Thoracic aorta endothelial cell (primary cell): ENCODE measurements at places on chromosomes 5 and 9. TPM values are rescaled to one million over a fixed set of nuclear protein-coding genes. Genes with fewer than 3 reads are reported as not detected.

LHX3 gene
- not detected in 2 replicates for total RNA-seq

TRIM36 gene
- 0.43 and 1.5 TPM in 2 replicates for total RNA-seq

SLC25A2 gene
- total RNA-seq, result 0.27 and 0.50 TPM in 2 replicates

GRAMD2B gene
- total RNA-seq, result 3.4 and 3.5 TPM in 2 replicates

GDA gene
- total RNA-seq, result 0.07 TPM in 1 of 2 replicates, not detected in the other

FOXD4L6 gene
- total RNA-seq, result not detected in 2 replicates

GFI1B gene
- total RNA-seq, result not detected in 2 replicates

NEUROG1 gene
- total RNA-seq, result not detected in 2 replicates

DMRT2 gene
- total RNA-seq, result not detected in 2 replicates

PAEP gene
- total RNA-seq, result not detected in 2 replicates

PCA3 gene
- 2.0 and 2.2 TPM in 2 replicates for total RNA-seq

CCIN gene
- total RNA-seq, result 0.36 and 0.40 TPM in 2 replicates

SPATA31E1 gene
- total RNA-seq, result not detected in 2 replicates

OBP2B gene
- total RNA-seq, result not detected in 2 replicates

SPATA6L gene
- 1.8 and 2.3 TPM in 2 replicates for total RNA-seq

NPDC1 gene
- total RNA-seq, result 39.0 and 47.4 TPM in 2 replicates

DOCK2 gene
- under 0.01 and 0.07 TPM in 2 replicates for total RNA-seq

RANBP3L gene
- not detected in 2 replicates for total RNA-seq

PTGER4 gene
- 94.7 and 114 TPM in 2 replicates for total RNA-seq

FOXD4L3 gene
- total RNA-seq, result 0.27 TPM in 1 of 2 replicates, not detected in the other

RALGDS gene
- 32.0 and 35.2 TPM in 2 replicates for total RNA-seq

CEL gene
- total RNA-seq, result 0.14 and 0.53 TPM in 2 replicates

FREM1 gene
- 0.07 and 0.27 TPM in 2 replicates for total RNA-seq

EIF4E1B gene
- total RNA-seq, result not detected in 2 replicates

CNTNAP3 gene
- 52.6 and 90.7 TPM in 2 replicates for total RNA-seq

HABP4 gene
- 8.1 and 9.4 TPM in 2 replicates for total RNA-seq

SLC6A19 gene
- total RNA-seq, result not detected in 2 replicates

SMIM33 gene
- total RNA-seq, result 0.13 TPM in 1 of 2 replicates, not detected in the other

FBP1 gene
- 1.6 and 13.2 TPM in 2 replicates for total RNA-seq

TRPM6 gene
- 0.13 and 0.14 TPM in 2 replicates for total RNA-seq

PCDHA6 gene
- total RNA-seq, result 0.13 and 0.22 TPM in 2 replicates

MSMP gene
- 6.0 and 10.2 TPM in 2 replicates for total RNA-seq

CNTLN gene
- total RNA-seq, result 20.7 and 22.0 TPM in 2 replicates

SERF1B gene
- 26.3 and 39.6 TPM in 2 replicates for total RNA-seq

ITGA2 gene
- 178 and 213 TPM in 2 replicates for total RNA-seq

PLGRKT gene
- total RNA-seq, result 17.2 and 18.6 TPM in 2 replicates

ECSCR gene
- 274 and 317 TPM in 2 replicates for total RNA-seq

IL4 gene
- total RNA-seq, result not detected in 2 replicates

FOXD4 gene
- total RNA-seq, result 0.14 and 0.27 TPM in 2 replicates

LCN2 gene
- not detected in 2 replicates for total RNA-seq

OR1Q1 gene
- total RNA-seq, result not detected in 2 replicates

ZBTB34 gene
- total RNA-seq, result 12.9 and 13.6 TPM in 2 replicates

SPATA31A3 gene
- not detected in 2 replicates for total RNA-seq

CDH10 gene
- total RNA-seq, result under 0.01 TPM in 1 of 2 replicates, not detected in the other

NAIP gene
- 5.2 and 11.8 TPM in 2 replicates for total RNA-seq

MEGF10 gene
- 0.14 and 0.93 TPM in 2 replicates for total RNA-seq

CMYA5 gene
- 0.13 and 0.14 TPM in 2 replicates for total RNA-seq

ZDHHC21 gene
- total RNA-seq, result 54.0 and 61.3 TPM in 2 replicates

CARD9 gene
- 0.40 and 0.57 TPM in 2 replicates for total RNA-seq

GARNL3 gene
- 8.3 and 9.2 TPM in 2 replicates for total RNA-seq

SFXN1 gene
- 98.4 and 133 TPM in 2 replicates for total RNA-seq

GABRA1 gene
- not detected in 2 replicates for total RNA-seq

GRM6 gene
- not detected in 2 replicates for total RNA-seq

PRUNE2 gene
- total RNA-seq, result 29.1 and 64.7 TPM in 2 replicates

INSYN2B gene
- 48.7 and 65.8 TPM in 2 replicates for total RNA-seq
